ENCODE measurements at places on chromosomes 7 and 10.

DNA sequence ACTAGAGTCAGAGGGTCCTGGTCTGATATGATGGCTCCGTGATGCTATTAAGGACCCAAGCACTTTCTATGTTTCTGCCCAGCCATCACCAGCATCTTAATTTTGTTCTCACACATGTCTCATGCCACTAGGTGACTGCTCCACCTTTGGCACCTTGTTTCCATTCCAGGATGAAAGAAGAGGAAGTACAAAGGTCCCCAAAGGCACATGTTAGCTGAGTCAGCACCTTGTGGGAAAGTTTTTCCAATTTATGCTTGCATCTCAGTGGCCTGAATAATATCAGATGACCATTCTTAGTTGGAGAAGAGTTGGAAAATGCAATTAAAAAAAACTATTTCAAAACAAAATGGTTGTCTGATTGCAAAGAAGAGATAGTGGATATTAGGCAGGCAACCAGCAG, 341.0 kb upstream of the NPSR1 start:
- DNase-seq: no peak

DNA sequence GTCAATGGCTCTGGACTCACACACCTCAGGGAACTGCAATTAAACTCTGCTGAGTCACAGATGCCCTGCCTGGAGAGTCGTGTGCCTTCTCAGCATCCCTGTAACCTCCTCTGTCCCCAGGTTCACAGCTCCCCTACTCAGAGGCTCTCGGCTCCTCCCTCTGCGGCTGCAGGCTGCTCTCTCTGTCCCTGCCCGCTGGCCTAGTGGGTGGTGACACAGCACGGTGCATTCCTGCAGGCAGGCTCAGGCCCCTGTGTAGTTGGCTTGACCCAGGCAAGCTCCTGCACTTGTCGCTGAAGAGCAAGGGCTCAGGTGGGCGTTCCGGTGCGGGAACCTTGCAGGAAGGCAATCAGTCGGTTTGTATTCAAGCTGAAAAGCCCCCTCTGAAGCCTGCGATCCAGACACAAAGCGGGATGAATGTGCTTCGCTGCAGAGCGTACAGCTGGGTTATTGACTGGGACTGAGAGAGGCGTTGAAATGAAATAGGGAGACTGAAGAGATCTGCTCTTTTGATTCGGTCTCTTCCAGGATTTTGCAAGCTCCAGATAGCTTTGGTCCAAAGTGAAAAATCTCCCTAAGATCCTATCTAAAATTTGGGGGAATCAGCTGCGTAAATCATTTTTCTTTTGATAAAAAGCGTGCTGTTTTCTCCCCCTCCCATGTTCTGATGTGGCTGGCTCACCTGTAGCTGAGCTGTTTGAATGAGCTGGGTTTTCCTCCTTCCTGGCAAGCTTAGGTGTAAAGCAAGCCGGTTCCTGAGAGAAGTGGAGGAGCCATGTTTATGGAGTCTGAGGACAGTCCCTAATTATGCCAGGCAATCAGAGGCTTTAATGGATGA, 208.7 kb upstream of the PHYHIPL start:
- peak; percentile 16 for DNase-seq

- no peak for DNase-seq
These were observed 100.9 kb downstream of the XRCC2 start for GRCh38 chr7:152574892-152575548.

DNA sequence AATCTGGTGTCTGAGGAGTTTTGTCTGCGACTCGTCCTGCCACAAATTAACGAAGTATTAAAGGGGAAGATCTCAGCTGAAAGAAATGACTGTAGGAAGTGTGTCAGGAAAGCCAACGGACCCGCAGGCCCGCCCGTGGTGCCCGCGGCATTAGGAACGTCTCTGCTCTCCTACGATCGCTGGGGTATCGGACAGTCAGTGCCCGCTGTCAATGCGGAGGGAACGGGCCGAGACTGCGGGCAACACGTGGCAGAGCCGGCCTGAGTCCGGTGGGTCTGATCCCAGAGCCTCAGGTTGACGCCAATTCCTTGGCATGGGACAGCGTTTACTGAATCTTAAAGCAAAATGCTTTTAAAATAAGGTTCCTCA, 128.7 kb downstream of the KBTBD2 start:
- DNase-seq: no peak

GRCh38 chr7:22876986-22877729, 54.5 kb upstream of the TOMM7 start:
- no peak for DNase-seq

DNA sequence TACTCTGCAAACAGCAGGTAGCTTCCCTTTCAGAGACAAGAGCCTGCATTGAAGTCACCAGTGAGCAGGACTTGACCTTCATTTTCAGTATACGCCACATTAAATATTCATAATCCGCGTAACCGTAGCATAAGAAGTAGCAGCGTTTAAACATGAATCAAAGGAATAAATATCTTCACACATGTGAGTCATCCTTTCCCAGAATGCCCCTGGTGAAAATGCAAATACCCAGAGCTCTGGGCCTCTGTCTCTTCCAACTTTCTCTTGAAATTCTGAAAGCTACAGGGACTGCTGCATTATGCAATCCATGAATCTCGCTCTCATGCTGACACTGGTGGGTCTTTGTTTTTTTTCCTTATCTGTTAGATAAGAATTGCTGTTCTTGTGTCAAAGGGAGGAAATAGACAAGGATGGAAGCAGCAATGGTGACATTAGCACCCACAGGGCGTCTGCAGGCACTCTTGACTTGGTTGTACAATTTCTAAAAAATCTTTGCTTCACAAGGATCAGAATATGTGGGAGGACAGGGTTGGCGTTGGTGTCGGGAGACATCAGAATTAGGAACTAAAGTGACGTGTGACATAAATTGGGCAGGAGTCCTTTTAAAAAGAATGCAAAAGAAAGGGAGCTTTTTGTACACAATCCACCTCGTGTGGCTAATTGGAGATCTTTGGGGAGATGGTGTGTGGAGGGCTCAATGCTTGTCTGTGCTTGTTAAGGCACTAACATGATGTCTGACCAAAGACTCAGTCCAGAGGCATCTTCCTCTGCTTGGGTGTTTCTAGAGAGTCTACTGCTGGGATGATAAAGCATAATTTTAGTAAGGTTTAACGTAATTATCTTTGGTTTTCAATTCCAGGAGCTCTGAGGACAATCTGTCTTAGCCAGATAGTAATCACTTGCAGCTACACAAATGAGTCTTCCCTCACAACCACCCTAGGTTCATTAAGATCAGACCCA, 390.3 kb downstream of the KCNMA1 start:
- no peak for DNase-seq

GRCh38 chr10:21196822-21197395, 299.8 kb upstream of the NEBL start:
- no peak for DNase-seq

GRCh38 chr10:36507715-36508114, 617.7 kb upstream of the ANKRD30A start:
- DNase-seq: no peak

- no peak for DNase-seq
These were observed 81.0 kb downstream of the VOPP1 start for GRCh38 chr7:55491346-55491745.

- no peak for DNase-seq
These were observed 1.4 kb downstream of the AMZ1 start for GRCh38 chr7:2689343-2689847.

DNA sequence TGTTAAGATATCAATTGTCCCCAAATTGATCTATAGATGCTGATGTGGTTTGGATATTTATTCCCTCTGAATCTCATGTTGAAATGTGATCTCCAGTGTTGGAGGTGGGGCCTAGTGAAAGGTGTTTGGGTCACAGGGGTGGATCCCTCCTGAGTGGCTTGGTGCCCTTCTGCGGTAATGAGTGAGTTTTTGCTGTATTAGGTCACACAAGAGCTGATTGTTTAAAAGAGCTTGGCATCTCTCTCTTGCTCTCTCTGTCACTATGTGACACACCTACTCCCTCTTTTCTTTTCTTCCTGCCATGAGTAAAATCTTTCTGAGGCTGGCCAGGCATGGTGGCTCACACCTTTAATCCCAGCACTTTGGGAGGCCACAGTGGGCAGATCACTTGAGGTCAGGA, 98.2 kb upstream of the KAT6B start:
- peak; percentile 20 for DNase-seq

DNA sequence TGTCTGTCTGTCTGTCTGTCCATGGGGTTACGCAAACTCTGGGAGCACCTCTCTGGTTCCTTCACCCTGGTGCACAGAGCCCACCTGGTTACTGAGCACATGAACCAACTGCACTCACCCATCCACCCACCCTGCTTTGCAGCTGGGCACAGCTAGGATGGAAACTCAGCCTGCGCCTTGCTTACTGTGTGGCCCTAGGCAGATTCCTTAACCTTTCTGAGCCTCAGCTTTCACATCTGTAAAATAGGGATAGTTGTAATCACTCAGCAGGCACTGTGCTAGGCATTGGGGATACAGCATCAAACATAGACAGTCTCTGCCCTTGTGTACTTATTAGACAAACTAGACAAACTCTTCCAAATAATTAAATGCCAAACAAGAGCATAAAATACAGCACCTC, 21.8 kb upstream of the INMT start:
- no peak for DNase-seq

DNA sequence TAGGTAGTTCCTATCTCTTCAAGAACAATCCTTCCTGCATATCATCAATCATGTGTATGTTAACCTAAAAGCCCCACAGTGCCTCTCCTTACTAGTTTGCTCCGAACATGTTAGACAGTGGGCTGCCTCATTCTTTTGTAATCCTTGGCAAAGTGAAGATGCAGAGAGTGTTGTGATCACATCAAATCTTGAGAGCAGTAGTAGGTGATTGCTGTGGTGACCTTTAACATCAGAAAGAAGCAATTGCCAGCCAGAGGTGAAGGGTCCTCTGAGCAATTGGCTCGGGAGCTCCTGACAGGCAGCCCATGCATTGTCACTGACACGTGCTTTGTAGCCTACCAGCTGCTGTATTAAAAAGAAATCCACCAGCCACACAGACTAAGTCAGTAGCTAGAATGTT, 19.6 kb upstream of the GSTK1 start:
- no peak for DNase-seq

GRCh38 chr10:97332591-97333350, 1.8 kb downstream of the FRAT2 start:
- no peak for DNase-seq

- no peak for DNase-seq
These were observed 669.8 kb downstream of the SUGCT start for GRCh38 chr7:40804477-40805215.

- DNase-seq: no peak
These were observed 14.1 kb upstream of the LAMB1 start for GRCh38 chr7:108016841-108017775.

GRCh38 chr10:77507291-77507880, 130.2 kb downstream of the KCNMA1 start:
- DNase-seq: no peak

GRCh38 chr10:102235598-102235920, 5.8 kb downstream of the PITX3 start:
- peak; percentile 91 for DNase-seq

DNA sequence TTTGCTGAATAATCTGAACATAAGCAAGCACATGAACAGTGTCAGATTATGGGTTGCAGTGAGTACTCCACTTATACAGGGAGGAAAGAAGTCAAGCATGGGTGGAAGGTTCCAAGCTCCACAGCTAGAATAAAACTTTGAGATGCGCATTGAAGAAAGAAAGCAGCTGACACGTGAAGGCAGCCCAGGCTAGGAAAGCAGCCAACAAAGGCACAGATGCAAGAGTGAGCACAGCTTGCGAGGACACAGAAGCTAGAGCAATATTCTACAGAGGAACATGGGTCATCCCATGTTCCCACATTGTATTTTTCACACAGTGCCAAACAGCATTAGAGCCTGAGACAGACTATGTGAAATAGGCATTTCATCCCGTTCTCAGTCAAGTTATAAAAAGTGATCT, 194.6 kb upstream of the TBX20 start:
- DNase-seq: no peak

- no peak for DNase-seq
These were observed 154.9 kb downstream of the SDK1 start for GRCh38 chr7:3455806-3456595.

DNA sequence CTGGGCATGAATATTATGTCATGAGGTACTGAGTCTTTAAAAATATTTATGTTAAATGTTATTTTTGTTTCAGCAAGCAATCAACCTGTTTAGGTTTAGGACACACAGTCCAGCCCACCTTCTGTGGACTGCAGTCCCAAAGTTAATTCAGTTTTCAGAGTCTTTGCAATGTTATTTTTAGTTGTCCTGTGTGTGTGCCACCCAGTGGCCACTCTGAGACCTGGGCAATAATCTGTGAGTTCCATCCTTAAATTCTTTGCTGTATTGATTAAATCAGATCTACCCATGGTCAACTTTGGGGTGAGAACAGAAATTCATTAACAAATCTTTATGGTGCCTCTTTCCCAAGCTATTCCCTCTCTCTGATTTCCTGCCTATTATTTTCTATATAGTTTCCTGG, 415.1 kb downstream of the CCSER2 start:
- DNase-seq: no peak

GRCh38 chr10:114246679-114247305, 7.7 kb downstream of the VWA2 start:
- no peak for DNase-seq

- no peak for DNase-seq
These were observed 187.9 kb upstream of the MALRD1 start for GRCh38 chr10:18860631-18861240.

GRCh38 chr10:66455304-66455703, 470.5 kb upstream of the LRRTM3 start:
- no peak for DNase-seq

- no peak for DNase-seq
These were observed 606.4 kb downstream of the SORCS1 start for GRCh38 chr10:106557951-106558733.

GRCh38 chr10:47312663-47312995, 9.6 kb upstream of the GDF2 start:
- DNase-seq: no peak

- DNase-seq: no peak
These were observed 1.6 kb downstream of the FFAR4 start for GRCh38 chr10:93568105-93568390.

DNA sequence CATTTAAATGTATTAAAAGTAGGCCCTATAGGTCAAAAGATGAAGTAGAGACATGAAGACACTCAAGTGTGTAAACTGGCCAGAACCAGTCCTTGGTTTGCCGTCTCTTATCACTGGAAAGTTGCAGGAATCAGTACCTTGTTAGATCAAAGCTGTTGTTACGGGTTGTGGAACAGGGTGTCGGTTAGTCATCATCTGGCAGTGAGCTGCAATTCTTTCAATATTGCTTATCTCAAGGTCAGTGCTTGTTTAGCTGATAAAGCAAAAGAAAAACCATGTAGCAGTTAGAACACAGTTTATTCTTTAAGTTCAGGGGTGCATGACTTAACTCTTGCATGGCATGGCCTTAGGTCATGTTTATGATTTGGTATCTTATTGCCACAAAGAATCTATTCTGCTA, 10.0 kb upstream of the SLC13A1 start:
- DNase-seq: no peak

Data from H54 (cell line).